ENCODE measurements at places on chromosomes 3 and 15.

DNA sequence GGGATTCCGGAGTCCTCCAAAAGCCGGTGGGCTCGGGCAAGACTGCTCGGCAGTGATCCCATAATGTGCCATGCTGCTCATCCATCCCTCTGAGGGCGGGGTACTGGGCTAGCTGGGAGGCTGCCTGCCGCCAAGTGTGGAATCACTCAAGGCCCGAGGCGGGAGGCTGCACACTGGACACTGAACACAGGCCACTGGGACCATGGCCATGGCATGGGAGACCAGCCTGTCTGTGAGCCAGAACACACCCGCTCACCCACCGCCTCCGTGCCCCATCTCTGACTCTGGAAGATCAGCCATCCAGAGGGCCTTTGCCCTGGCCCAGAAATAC, 1.4 kb downstream of the C3orf22 start:
- no peak for DNase-seq

DNA sequence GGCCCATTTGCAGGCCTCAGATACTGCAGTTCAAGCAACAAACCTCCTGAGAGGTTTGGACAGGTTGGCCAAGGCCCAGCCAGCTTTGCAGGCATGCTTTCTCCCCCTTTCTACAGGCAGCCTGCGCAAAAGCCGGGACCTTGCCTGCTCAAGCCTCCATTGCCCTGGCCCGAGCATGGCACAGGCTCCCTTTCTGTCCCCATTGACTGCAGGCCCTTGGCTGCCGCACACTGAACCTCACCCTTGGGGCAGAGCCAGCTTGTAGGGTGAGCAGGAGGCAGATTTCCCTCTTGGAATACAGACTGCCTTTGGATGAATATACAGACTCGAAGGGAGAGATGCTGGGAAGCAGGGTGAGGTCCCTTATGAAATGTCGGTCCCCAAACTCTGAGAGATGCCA, 461.7 kb upstream of the PROK2 start:
- DNase-seq: peak; percentile 92

GRCh38 chr3:156509189-156510174, 45.4 kb downstream of the SSR3 start:
- peak; percentile 66 for DNase-seq

GRCh38 chr3:51354731-51355615, 30.1 kb upstream of the MANF start:
- no peak for DNase-seq

DNA sequence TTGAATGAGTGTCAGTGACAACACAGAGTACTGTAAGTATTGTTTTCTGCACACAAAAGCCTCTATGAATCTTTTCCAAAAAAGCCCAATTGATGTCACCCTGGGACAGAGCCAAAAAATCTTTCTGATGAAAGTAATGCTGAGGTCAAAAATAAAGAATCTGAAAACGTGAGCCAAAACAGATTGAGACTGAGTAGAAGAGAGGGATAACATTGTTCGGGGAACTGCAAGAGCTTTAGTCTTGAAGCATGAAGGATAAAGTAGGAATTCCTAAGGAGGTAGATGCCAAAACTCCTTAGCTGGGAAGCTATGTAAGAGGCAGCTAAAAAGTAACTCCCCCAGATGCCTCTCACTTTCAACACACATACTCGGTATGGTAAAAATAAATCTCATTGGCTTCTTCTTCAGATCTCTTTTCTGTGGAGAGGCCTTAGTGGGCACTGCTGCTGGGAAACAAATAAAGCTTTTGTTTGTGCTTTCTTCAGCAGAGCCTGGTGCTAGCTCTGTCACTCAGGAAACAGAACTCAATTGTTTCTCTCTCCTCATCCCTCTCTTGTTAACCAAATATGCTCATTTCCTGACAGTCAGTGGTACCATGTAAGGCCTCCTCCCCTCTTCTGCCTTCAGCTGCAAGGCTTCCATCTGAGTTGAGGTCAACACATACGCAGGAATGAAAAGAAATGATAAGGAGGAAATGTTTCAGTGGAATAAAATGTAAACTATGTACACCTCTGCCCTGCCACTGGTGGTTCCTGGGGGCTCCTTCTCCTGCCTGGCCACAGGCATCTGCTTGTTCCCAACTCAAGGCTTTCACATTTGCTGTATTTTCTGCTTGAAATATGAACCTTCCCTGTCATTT, 58.1 kb downstream of the CD200 start:
- DNase-seq: peak; percentile 97

DNA sequence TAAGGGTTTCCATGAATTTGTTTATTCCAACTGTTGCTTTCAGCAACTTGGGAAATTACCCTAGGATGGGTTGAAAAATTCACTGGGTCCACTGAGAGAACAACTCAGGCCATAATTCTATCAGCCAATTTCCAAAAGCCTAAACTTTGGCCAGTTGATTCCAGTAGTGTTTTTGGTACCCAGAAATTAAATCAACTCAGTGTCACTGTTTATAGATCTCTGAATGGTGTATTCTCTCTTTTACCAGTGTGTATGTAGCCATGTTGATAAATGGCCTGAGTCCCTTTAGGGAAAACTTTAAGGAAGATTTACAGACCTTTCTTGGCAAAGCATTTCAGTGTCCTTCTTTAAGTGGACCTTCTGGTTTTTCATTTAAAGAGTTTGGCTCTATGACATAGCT, 636.4 kb downstream of the OTOL1 start:
- DNase-seq: no peak

DNA sequence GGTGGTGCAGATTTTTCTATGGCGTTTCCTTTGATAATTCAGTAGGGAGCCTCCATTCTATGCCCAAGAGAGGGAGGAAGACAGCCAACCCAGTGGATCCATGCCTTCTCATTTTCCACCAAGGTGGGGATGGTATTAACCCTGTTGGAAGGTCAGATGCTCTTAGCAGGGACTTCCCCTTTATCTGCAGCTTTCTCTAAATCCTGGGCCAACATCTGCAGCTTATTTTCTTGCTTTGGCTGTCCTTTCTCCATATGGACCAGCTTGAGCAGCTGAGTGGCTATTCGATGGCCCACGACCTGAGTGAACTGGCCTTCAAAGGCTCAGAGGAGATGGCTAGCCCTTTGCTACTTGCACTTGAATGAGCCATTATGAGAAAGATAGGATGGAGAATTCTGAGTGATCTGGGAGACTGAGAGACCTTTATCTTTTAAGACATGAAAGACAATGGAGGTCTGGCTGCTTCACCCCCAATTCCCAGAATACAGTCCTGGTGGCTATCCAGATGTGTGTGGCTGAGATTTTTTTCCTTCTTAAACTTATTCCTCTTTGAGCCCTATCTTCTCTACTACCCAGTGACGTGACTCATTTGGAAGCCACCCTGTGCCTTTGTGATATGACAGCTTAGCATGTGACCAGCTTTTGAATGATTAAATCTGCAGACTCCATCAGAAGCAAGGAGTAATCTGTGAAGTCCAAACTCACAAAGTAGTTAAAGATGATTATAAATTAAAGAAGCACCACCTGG, 39.6 kb upstream of the TRAK1 start:
- no peak for DNase-seq

Data from globus pallidus (tissue), 1 donor.